ENCODE measurements at places on chromosomes 7 and 10.
A peak's percentile ranks its signal among the peaks of the same experiment; 100 is the strongest.

DNA sequence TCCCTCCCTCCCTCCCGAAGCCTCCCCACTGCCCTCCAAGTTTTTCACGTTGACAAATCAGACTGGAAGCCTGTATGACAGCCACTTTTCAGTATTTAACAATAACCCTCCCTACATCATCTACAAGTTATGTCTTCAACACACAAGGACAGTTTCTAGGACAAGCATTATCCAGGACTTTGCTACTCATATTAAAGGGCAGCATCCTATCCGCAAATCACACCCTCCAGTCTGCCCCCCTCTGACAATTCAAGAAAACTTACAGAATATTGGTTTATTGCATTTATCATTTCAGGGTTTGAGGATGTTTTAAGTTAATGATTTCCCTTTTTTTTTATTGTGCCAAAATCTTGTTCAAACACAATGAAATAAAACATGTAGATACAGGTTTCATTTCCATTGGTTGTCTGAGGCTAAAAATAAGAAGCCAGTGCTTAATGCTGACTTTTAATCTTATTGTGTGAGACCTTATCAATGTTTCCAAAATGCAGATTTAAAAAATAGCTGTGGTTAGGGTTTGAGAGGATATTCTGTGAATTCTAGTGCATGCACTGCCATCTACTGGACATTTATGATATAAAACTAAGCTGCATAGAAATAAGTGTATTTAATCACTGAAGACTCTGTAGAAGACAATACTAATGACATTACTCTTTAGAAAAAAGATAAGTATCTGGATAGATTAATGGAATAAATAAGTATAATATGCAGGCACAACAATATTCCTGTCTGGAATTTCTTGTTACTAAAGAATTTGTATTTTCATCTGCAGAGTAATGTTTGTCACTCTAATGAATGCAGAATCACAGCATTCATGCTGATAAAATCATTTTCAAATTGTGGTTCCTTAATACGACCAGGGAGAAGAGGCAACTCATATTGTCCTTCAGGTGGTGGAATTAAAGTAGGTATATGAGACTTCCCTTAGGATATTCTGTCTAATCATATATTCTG is 64.1 kb downstream of the CAV1 start:
- peak; percentile 96 for DNase-seq

- no peak for DNase-seq
Measured at GRCh38 chr10:132341017-132341416, 9.0 kb downstream of the LRRC27 start.

DNA sequence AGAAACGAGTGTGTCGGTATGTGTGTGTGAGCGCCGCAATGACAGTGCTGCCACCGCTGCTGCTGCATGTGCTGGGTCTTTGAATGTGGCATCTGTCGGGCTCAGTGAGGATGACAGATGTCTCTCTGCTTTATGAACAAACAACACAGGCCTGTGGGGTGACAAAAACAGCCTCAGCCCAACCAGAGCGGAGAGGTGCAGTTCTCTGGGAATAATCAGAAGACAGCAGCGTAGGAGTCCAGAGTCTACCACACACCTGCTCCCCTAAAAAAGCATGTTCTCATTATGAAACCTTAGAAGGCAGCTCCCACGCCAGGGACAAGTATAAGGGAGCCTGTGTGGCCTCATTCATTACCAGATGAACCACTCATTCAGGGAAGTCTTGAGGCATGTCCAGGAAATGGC is 278.3 kb downstream of the KCNMA1 start:
- no peak for DNase-seq

DNA sequence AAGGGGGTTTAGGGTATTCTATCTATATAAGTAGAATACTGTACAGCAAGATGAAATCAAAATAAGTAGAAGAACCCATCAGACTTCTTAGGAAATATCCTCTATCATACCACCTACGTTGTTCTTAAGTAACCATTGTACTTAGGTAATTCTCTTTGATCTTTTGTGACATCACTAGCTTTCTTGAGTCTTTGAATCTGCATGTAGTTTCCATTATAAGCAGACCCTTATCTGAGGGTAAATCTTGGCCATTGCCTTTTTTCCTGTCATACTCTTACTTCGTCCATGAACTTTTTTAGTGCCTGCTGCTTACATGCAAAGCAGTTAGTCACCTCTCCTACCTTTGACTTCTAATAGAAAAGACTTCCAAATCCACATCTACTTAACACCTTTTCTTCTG is 49.0 kb downstream of the WAC start:
- DNase-seq = no peak

DNA sequence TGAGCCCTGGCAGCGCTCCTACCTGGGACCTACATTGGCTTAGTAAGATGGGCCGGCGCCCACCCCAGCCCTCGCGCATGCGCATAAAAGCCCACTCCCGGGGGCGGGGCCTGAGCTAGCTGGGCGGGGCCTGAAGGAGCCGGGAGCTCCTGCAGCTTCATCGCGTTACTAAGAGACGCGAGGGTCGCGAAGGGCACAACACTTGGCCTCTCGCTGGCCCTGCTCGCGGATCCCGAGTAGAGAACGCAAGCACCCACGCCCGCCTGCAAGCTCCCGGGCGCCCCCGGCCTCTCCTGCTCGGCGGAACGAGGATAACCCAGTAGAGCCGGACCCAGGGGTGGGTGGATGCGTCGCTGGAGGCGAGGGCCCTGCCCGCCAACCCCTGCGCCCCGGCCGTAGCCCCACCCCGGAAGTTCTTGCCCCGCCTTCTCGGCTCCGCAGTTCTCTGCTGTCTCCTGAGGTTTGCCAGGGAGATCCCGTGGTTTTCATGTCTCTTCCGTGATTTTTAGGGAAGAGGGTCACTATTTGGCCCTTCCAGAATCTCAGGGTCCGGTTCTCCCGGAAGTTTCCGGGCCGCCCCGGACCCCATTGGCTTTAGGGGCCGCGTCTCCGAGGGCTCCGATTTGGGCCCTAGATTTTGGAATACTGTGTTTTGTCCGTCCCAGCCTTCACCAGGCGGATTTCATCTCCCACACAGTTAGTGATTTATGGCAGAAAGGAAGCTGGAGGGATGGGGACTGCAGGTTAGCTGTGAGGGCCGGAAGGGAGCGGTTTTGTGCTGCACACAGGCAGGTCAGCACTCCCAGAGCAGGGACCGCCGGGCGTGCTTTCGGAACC is at the start of gene MEIG1:
Gene MEIG1 (plus strand): TSS at position 168 of the 837 bp plus-strand sequence. CDS start 7,081 bp downstream, outside the sequence.
- DNase-seq = no peak

GRCh38 chr10:50805981-50806622 is 66.4 kb downstream of the ASAH2B start:
- DNase-seq = no peak

- DNase-seq = no peak
Measured at GRCh38 chr7:114392686-114393085, 21.9 kb upstream of the FOXP2 start.
